ENCODE measurements at places on chromosomes 13 and 19.

DNA sequence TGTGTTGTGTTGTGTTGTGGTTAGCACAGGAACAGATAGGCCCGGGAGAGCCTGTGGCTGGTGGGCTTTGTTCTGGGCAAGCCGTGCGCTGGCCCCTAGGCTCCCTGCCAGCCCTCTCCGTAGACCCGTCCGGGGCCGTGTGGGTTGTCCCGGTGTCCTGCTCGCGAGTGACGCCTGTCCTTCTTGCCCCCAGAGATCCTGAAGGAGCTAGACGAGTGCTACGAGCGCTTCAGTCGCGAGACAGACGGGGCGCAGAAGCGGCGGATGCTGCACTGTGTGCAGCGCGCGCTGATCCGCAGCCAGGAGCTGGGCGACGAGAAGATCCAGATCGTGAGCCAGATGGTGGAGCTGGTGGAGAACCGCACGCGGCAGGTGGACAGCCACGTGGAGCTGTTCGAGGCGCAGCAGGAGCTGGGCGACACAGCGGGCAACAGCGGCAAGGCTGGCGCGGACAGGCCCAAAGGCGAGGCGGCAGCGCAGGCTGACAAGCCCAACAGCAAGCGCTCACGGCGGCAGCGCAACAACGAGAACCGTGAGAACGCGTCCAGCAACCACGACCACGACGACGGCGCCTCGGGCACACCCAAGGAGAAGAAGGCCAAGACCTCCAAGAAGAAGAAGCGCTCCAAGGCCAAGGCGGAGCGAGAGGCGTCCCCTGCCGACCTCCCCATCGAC is 5.7 kb downstream of the ING1 start:
- DNase-seq = no peak

DNA sequence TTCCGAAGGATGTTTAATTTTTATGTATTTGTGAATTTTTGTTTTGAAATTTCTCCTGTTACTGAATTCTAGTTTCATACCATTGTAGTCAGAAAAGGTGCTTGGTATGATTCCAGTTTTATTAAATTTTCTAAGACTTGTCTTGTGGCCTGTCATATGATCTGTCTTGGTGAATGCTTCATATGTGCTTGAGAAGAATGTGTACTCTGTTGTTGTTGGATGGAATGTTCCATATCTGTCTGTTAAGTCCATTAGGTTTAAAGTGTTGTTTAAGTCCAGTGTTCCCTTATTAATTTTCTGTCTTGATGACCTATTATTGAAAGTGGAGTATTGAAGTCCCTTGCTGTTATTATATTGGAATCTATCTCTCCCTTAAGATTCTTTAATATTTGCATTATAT is 273.9 kb downstream of the ATP8A2 start:
- DNase-seq = no peak

DNA sequence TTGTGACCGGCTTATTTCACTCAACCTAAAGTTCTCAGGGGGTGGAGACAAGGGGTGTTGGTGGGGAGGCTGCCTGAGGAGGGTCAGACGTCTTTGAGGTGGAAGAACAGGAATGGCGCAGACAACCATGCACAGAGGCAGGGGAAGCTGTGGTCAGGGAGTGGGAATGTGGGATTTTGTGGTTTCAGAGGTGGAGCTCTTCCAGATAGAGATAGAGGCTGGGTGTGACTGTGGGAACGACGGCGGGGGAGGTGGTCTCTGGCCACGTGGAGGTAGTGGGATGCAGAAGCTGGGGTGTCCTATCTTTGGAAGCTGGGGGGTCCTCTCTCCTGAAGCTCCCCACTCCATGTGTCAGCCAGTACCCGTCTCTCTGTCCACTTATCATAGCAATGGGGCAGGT is 7.8 kb upstream of the KLK14 start:
- DNase-seq = no peak

DNA sequence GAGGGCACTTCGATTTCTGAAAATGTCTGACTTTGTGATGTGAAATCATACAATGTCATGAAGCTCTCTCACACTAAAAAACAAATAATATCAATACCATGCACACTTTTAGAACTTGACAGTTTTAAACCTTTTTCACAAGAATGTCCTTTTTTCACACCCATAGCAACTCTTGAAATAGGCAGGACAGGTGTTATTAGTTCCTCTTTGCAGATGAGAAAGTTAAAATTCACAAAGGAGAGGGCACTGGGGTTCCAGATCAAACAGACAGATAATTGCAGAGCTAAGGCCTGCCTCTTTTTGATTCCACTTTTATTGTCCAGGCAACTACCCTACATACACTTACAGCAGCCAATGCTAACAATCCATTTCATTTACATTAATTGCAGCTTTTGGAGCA is 142.8 kb downstream of the KLF12 start:
- no peak for DNase-seq

DNA sequence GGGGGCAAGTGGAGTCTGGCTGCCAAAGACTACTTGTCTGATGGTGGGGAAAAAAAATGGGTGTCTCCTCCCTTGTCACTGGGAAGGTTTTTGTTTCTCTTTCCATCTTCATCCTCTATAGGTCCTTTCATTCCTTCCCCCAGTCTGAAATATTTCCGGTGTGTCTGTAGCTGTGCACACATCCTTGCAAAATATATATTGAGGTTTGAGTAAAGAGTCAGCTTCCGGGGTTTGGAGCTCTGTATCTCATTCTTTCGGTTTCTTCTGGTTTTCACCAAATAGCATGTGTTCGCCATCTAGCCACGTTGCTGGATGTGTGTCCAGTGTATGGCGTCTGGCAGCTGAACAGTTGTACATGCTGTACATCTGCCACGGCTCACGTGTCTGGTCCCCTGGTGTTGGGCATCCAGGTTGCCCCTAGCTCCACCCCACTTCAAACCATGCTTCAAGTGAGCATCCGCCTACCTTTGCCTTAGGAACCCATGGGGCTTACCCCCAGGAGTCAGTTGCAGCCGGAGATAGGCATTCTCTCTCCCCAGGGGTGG is 142.2 kb downstream of the SIPA1L3 start:
- DNase-seq = peak; percentile 67

DNA sequence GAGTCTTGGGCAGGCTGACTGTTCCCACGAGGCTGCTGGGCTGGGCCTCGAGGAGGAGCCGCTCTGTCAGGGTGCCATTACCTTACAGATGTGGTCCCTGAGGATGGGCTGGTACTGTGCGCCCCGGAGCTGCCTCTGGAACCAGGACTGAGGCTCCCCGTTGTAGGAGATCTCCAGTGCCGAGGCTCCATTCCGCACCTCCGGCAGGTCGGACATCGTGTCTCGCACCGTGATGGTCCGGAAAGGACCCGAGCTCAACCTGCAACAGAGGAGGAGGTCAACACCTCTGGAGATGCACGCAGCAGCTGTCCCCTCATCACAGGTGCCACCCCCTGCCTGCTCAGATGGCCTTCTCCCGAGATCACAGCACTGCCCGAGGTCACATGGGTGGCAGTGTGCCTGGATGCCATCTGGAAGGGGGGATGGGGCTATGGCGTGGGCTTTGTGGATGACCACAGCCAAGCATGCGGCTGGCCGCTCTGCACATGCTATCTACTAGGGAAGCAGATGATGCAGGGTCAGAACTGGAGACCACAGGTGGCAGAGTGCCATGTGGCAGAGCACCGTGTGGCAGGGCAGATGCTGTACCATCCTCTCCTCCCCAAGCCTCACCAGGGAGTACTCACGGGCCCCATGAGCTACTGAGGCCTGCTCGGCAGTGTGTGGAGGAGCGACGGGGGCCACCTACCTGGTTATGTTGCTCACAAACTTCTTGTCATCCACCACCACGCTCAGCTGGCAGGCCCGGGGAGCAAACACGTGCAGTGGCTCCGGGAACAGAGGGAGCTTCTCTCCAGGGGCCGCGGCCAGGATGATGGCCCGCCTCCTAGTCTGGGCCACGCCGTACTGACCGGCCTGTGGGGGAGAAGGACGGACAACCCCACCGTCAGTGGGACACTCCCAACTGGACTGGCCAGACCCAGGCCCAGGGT is 18.3 kb upstream of the EIF3G start:
- DNase-seq = no peak

GRCh38 chr13:99398071-99398470 is 90.9 kb upstream of the GPR183 start:
- DNase-seq = no peak

- DNase-seq = no peak
Observed at GRCh38 chr13:59635589-59635988, 528.1 kb downstream of the DIAPH3 start.

- DNase-seq = no peak
Observed at GRCh38 chr13:110045202-110045601, 258.8 kb upstream of the IRS2 start.

GRCh38 chr13:30974350-30974749 is 41.9 kb downstream of the TEX26 start:
- no peak for DNase-seq

DNA sequence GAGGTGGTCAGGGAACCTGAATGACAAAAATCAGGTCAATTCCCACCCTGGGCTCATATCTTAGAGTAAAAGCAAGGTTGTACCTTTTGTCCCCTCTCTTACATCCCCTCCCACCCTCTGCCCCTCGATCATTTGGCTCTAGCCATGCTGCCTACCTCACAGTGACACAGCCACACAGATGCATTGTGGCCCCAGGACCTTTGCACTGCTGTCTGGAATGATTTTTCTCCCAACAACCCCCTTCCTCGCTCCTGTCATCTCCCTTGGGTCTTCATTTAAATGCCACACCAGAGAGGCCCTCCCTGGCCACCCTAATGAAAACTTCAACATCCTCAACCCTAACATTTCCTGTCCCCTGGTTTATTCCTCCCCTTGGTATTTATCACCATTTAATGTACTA is 4.3 kb downstream of the MYH14 start:
- no peak for DNase-seq

- no peak for DNase-seq
Observed at GRCh38 chr19:35122687-35123551, 7.3 kb downstream of the FXYD3 start.

GRCh38 chr19:15636026-15636425 is 4.7 kb upstream of the CYP4F3 start:
- DNase-seq = no peak

DNA sequence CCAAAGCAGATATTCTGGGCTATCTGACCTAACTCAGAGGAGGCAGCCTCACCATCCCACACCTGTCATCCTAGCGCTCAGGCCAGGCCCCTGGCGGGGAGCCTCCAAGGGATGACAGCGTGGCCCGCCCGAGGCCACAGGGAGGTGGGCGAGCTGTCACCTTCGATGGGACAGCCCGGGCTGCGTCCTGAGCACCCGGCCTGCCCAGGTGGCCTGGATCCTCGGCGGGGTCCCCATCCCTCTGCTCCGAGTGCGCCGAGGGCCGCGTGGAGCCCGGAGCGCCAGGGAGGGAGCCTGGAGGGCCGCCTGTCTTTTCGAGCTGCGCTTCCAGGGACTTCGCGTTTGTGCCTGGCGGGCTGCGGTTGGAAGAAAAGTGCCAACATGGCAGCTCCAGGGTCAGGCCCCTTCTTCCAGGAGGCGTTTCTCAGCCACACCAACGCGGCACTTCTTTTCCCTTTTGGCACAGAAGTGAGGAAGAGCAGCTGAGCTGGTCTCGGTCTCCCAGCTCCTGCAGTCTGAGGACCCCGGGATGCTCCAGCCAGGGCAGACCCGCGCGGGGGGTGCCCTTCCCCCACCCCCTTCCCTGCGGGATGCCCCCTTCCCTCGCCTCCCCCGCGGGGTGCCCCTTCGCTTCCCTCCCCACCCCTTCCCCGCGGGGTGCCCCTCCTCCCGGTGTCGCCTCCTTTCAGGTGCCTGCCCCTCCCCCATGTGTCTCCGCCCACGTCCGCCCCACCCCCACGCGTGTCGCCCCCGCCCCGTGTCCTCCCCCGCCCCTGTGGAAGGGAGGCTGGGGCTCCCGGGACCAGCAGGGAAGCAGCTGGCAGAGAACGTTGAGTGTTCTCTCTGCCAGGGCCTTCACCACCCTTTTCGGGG is 42.3 kb downstream of the GJA3 start:
- peak; percentile 37 for DNase-seq

- DNase-seq = no peak
Observed at GRCh38 chr19:56980906-56981305, 138.9 kb upstream of the USP29 start.

DNA sequence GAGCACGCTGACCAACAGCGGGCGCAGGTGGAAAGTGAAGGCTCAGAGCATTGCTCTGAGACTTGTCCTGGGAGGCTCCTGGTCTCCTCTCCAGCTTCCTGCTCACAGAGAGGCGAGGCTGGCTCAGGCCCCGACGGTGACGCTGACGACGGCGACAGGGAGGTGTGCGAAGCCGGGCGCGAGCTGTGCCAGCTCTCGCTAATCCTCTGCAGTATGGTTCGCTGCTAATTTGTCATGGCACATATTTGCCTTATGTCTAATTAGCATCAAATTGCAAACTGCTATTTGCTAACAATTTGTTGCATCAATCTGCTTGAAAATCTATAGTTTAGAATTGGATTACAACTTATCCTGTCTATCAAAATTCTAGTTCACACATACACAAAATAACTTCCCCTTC is 469.8 kb upstream of the ZNF507 start:
- no peak for DNase-seq

GRCh38 chr13:97335488-97336134 is 98.4 kb upstream of the RAP2A start:
- DNase-seq = no peak

- peak; percentile 95 for DNase-seq
Observed at GRCh38 chr19:1241417-1242095, at the start of gene ATP5F1D. TSS of gene ATP5F1D (plus strand) at chr19:1241751. CDS start at chr19:1241851, 100 bp downstream.

Data from fibroblast of skin of back (primary cell).